Stimulated activated CD4-positive, alpha-beta T cell treated with anti-CD3 and anti-CD28 coated beads, Interleukin-4, amount 100 ng/mL, for 24 hours (primary cell): ENCODE measurements at places on chromosomes 11 and 22.
A peak's percentile ranks its signal among the peaks of the same experiment; 100 is the strongest.

- no peak for DNase-seq
These were observed 14.9 kb upstream of the OR51S1 start for GRCh38 chr11:4863876-4864275.

DNA sequence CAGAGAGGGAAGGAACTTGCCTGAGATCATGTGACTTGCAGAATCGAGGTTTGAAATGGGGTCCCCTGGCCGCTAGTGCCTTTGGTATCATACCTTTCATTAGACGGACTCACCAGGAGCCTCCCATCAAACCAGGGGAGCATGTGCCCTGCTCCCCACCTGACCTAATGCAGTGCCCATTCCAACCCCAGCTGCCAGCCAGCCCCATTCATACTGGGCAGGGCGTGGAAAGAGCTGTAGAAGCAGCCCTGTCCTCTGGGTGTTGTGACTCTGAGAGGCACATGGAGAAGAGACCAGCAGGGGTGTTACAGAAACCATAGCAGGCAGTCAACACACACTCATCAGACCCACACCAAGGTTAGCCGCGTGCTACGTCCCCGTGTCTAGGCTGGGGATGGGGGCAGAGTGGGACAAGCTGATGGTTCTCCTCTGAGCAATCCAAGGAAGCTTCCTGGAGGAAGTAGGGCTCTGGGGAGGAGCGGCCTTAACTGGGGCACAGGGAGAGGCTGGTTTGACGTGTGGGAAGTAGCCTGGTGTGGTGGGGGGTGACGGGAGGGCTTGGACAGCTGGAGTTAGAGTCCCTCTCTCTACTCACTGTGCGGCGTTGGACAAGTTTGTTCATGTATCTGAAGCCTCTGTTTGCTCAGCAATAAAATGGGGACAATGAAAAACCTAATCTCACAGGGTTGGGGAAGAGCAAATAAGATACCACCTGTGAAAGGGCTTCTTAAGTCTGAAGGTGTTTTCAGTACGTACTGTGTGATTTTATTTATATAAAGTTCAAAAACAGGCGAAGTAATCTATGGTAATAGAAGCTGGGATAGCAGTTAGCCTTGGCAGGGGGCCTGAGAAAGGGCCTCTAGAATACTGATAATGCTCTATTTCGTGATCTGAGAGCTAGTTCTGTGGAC is 14.0 kb downstream of the GRIK4 start:
- DNase-seq: no peak

GRCh38 chr11:88266919-88267318 is 70.6 kb downstream of the CTSC start:
- DNase-seq: no peak

DNA sequence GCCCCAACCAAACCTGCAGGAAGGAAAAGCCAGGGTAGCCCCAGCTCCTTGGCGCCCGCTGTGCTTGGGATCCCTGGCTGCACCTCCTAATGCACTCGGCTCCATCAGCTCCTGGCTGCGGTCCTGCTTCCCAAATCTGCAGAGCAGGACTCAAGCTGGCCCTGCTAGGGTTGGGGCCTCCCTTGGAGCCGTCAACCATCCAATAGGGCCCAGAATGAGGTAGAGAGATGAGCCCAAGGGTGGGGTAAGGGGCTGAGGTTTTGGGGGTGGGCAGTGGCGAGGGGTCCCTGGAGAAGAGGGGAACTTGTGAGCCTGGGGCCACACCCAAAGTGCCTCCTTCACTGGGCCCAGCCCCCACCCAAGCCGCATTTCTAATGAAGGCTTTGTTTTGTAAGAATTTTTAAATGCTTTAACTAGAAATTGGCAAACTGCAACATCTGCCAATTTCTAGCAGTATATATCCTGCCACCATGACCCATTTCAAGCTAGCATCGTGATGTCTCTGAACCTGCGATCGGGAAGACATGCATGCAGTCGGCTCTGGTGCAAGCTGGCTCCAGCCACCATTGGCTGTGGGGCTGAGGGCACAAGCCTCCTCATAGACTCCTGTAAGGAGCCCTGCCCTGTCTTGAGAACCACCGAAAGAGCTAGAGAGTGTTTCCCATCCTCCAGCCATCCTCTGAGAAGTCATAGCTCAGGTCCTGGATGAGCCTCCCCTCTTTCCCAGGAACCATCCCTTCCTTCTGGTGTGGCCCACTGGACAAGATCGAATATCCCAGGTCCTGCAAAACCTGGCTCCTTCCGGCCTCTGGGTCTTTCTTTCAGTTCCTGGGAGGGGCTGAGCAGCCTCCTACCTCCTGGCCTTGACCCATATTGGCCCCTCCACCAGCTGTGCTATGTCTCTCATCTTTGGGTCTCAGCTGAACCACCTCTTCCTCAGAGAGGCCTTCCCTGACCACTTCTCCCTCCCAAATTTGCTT is 15.5 kb downstream of the C1QTNF6 start:
- DNase-seq: no peak

DNA sequence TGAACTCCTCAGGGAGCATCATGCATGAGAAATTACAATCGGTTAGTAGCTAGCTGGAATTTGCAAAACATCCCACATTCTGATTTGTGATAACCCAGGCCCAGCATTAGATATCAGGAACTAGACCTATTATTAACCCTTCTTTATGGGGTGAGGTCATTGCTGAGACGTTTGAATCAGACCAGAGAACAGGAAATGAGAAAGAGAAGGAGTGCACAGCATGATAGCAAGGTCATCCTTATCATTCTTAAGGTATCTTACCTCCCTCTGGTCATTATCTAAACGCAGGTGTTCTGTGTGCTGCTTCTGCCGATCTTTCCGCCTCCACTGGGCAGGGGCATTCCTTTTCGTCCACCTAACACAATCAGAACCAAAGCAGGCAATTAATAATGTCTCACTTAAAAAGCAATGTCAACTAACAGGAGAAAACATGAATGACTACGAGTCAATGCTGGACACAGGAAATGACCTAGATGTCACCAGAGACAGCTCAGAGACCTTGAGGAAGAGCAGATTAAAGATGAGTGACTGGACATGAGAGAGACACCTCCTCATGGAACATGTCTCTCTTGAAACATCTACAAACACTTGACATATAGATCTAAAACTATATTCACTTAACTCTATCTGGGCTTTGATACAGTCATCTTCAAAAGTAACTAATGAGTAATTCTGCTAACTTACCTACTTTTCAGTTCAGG is 78.3 kb upstream of the SCUBE2 start:
- DNase-seq: no peak

DNA sequence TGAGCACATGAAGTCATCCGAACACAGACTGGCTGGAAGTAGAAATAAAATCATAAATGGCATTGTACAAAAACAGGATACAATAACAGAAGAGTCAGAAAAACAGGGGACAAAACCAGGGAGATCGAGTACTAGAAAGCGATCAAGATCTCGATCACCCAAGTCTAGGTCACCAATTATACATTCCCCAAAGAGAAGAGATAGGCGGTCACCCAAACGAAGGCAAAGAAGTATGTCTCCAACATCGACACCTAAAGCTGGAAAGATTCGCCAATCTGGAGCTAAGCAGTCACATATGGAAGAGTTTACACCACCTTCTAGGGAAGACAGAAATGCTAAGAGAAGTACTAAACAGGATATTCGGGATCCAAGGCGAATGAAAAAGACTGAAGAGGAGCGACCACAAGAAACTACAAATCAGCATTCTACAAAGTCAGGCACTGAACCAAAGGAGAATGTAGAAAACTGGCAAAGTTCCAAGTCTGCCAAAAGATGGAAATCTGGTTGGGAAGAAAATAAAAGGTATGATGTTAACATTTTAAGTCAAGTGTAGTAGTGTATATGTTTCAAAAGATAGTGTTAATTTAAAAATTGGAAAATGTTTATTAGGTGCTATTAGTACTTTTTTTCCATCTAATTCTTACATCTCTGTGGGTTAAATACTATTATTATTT is 9.4 kb downstream of the PCF11 start:
- DNase-seq: no peak

- no peak for DNase-seq
These were observed 12.6 kb downstream of the SCARF2 start for GRCh38 chr22:20424932-20425565.

- DNase-seq: no peak
These were observed 14.4 kb downstream of the RNH1 start for GRCh38 chr11:492427-493226.

GRCh38 chr11:16924826-16925560 is 89.2 kb downstream of the PLEKHA7 start:
- no peak for DNase-seq

GRCh38 chr11:14644226-14645014 is 816 bp downstream of the PDE3B start:
- DNase-seq: peak; percentile 39

DNA sequence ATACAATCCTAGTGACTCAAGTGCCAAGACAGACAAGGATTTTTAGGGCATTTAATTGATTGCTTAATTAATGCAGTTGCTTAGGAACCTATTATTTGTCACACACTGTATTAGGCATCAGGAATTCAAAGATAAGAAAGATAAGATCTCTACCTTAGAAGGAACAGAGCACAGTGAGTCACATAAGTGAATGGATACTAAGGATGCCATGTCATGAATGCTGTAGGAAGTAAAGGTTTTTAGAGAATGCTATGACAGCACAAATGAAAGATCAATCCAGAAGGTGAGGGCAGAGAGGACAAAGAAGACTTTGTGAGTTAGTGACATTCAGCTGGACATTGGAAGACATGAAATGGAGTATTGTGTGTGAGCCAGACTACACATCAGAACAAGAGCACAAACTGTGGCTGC is 147.9 kb upstream of the DDI1 start:
- DNase-seq: no peak

GRCh38 chr11:115344846-115345245 is 159.4 kb downstream of the CADM1 start:
- no peak for DNase-seq

DNA sequence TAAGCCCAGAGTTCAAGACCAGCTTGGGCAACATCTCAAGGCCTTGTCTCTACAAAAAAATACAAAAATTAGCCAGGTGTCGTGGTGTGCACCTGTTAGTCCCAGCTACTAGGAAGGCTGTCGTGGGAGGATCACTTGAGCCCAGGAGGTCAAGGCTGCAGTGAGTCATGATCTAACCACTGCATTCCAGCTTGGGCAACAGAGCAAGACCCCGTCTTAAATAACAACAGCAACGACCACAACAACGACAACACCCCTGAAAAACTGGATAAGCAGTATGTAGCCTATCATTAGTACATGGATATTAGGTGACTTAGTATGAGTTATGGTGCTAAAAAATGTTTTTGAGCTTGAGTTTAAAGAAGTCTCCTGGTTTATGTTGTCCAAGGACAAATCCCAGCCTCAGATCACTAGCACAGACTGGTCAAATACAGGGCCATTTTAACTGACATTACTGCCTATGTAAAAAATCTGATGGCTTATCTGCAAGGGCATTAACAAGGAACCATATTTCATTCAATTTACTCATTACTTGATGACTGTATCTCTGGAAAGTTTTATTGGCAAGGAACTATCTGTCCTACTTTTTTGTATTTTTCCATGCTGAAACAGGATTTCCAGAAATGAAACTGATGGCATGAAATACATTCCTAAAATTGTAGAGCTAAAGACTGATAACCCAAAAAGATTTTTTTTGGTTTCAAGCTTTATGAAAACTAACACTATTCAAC is 23.4 kb downstream of the C2CD3 start:
- no peak for DNase-seq

DNA sequence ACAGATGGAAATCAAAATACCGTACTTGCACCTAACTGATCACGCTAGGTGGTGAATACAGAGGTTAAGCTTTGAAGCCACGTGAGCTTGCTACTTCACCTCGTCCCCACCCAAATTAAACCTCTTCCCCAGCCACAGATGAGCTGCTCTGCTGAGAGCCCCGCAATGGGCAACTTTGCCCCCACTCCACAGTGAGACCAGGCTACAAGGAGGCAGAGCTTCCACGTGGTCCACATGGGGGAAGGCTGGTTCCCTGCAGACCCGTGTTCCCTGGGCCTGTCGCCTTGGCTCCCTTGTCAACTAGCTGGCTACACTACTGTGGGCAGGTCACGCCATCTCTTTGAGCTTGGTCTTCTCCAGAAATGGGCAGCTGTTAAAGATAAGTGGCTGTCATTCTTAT is 10.9 kb downstream of the CD5 start:
- no peak for DNase-seq

GRCh38 chr22:50443801-50444625 is 30.8 kb downstream of the SBF1 start:
- DNase-seq: no peak

DNA sequence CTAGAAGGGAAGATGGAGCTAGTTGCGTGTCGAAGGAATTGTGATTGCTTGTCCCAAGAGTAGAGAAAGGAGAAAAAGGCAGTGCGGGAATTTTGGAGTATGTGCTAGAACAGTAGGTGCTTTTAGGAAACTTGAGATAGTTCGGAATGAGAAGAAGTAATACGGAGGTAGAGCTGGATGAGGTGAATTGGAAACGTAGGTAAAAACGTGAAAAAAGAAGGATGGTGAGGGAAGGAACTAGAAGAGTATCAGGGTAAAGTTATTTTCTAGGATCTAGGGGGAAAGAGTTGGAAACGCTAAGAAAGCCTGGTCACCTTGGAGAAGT is 1.4 kb downstream of the CEP57 start:
- no peak for DNase-seq

- DNase-seq: no peak
These were observed 136.1 kb downstream of the DCDC1 start for GRCh38 chr11:31233425-31233824.
